ENCODE measurements at places on chromosomes 16 and 17.

DNA sequence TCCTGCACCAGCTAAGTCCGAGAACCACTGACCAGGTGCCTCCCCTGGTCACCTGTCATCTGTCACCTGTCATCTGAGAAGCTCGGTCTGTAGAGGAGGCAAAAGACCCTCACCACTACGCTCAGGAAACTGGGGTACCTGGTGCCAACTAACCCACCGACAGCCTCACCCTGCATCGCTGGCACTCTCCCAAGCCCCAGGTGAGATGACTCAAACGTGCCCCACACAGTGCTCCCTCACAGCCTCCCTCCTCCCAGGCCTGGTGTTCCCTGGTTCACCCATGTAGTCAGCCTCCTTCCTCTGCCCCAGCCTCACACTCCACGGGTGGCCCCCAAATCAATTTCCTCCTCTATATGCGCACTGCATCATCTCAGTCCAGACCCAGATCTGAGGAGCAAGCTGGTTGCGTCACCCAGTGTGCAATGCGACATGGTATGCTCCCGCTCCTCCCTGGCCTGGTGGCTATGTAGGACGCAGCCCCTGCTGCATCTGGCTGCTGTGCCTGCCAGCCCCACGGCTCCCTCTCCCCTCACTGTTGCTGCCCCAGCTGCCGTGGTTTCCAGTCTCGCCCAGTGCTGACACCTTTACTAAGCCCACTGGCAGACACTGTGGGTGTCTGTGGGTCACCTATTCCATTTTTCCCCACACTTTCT, 68.3 kb downstream of the GTF3C1 start:
- DNase-seq, result no peak

DNA sequence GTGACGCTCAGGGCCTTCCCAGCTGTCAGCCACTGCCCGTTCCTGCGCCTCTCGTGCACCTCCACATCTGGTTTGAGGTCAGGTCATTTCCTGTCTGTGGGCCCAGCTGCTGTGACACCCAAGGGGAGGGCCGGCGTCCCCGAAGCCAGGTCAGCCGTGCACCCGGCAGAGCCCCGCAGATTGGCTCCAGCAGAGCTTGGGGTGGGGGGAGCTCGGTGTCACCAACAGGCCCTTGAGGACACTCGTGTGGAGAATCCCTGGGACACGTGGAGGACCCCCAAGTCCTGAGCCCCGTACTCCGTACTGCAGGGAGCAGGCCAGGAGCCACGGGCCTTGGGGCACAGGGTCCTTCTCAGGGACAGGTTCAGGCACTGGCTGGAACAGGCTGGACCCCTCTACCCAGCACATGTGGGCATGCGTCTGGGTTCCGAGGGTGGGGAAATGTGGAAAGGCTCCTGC, 4.8 kb downstream of the SPATA2L start:
- DNase-seq, result no peak

GRCh38 chr16:55853114-55853513, 20.2 kb upstream of the CES1 start:
- no peak for DNase-seq

- DNase-seq, result no peak
These were observed 9.9 kb downstream of the MFSD11 start for GRCh38 chr17:76747716-76748363.

GRCh38 chr17:36846410-36847292, 90.6 kb upstream of the LHX1 start:
- DNase-seq, result no peak

Measured in stimulated activated CD4-positive, alpha-beta T cell treated with anti-CD3 and anti-CD28 coated beads, TNF-alpha, amount 100 ng/mL, for 24 hours (primary cell).